DND-41 (cell line): ENCODE measurements at places on chromosomes 13 and 19.

DNA sequence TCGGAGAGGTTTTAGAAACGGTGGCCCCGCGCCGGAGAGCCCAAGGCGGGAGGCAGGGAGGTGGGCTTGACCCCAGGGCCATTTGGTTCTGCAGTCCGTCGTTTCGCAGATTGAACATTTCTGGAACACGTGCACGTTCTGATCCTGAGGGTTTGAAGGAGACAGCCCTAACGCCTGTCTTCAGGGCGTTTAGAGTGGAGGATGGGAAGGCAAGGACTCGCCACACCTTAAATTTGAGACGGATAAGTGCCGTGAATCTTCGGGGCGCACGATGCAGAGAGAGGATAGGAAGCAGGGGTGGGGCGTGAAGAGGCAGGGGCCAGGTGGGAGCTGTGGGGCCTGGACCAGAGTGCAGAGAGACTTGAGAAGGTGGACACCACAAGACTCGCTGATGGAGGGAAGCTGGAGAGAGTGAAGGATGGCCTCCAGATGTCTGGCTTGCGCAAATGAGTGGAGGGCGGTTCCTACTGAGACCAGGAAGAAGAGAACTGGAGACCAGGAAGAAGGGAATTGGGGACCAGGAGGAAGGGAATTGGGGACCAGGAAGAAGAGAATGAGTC lies 804 bp upstream of the MIER2 start:
- H3K27me3 ChIP-seq, result no peaks in the 10 kb centered on the region
- H3K4me1 ChIP-seq, result peaks cover 44% of the 10 kb centered on the region
- peak overlapping the region; percentile 80 for H3K4me3 ChIP-seq
- H3K36me3 ChIP-seq, result peaks cover 29% of the 10 kb centered on the region
- peak overlapping the region; percentile 78; the same call in 1 of the 2 replicates for H3K27ac ChIP-seq

GRCh38 chr13:26992951-26993719 lies 178.5 kb downstream of the USP12 start:
- no peak overlapping the region for H3K27ac ChIP-seq
- H3K4me1 ChIP-seq, result no peaks in the 10 kb centered on the region
- no peaks in the 10 kb centered on the region for H3K36me3 ChIP-seq
- no peak for DNase-seq
- H3K27me3 ChIP-seq, result peaks cover 2% of the 10 kb centered on the region

- no peak for DNase-seq
- no peak overlapping the region for H3K4me3 ChIP-seq
- no peaks in the 10 kb centered on the region for H3K27me3 ChIP-seq
- no peaks in the 10 kb centered on the region for H3K4me1 ChIP-seq
- H3K36me3 ChIP-seq, result no peaks in the 10 kb centered on the region
These were observed 7.9 kb upstream of the CYSLTR2 start for GRCh38 chr13:48645845-48646244.

GRCh38 chr13:111664696-111665095 lies 344.3 kb downstream of the TEX29 start:
- no peak overlapping the region for H3K27ac ChIP-seq
- no peak for DNase-seq
- no peak overlapping the region for H3K4me3 ChIP-seq
- no peaks in the 10 kb centered on the region for H3K36me3 ChIP-seq
- H3K4me1 ChIP-seq, result no peaks in the 10 kb centered on the region

- peak; percentile 33 for DNase-seq
- peaks cover 6% of the 10 kb centered on the region for H3K4me1 ChIP-seq
- no peaks in the 10 kb centered on the region for H3K36me3 ChIP-seq
These were observed 1505.9 kb downstream of the PCDH9 start for GRCh38 chr13:65724226-65724625.

- H3K27ac ChIP-seq, result no peak overlapping the region
- no peaks in the 10 kb centered on the region for H3K27me3 ChIP-seq
- H3K4me3 ChIP-seq, result no peak overlapping the region
These were observed 29.2 kb downstream of the ONECUT3 start for GRCh38 chr19:1782521-1782920.

GRCh38 chr19:3248728-3249326 lies 24.4 kb downstream of the CELF5 start:
- H3K27ac ChIP-seq, result no peak overlapping the region
- H3K27me3 ChIP-seq, result no peaks in the 10 kb centered on the region
- no peak overlapping the region for H3K4me3 ChIP-seq
- H3K36me3 ChIP-seq, result no peaks in the 10 kb centered on the region

DNA sequence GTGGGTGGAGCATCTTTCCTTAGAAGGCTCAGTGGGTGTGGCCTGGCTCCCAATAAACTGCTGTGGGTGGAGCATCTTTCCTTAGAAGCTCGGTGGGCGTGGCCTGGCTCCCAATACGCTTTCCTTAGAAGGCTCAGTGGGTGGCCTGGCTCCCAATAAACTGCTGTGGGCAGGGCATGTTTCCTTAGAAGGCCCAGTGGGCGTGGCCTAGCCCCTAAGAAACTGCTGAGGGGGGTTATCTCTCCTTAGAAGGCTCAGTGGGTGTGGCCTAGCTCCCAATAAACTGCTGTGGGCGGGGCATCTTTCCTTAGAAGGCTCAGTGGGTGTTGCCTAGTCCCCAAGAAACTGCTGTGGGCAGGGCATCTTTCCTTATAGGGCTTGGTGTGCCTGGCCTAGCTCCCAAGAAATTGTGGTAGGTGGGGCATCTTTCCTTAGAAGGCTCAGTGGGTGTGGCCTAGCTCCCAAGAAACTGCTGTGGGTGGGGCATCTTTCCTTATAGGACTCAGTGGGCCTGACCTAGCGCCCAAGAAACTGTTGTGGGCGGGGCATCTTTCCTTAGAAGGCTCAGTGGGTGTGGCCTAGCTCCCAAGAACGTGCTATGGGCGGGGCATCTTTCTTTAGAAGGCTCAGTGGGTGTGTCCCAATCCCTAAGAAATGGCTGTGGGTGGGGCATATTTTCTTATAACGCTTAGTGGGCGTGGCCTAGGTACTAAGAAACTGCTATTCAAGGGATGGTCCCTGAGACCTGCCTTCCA lies 10.3 kb downstream of the HSH2D start:
- H3K36me3 ChIP-seq, result no peaks in the 10 kb centered on the region
- no peak overlapping the region for H3K4me3 ChIP-seq
- DNase-seq, result peak; percentile 27
- no peaks in the 10 kb centered on the region for H3K27me3 ChIP-seq
- no peaks in the 10 kb centered on the region for H3K4me1 ChIP-seq
- no peak overlapping the region for H3K27ac ChIP-seq

GRCh38 chr13:110137680-110138009 lies 169.3 kb downstream of the COL4A1 start:
- H3K4me1 ChIP-seq, result peaks cover 24% of the 10 kb centered on the region
- peak; percentile 57 for DNase-seq
- peaks cover 21% of the 10 kb centered on the region for H3K27me3 ChIP-seq
- peak overlapping the region; percentile 45 for H3K27ac ChIP-seq
- peak overlapping the region; percentile 12; the same call in 1 of the 2 replicates for H3K4me3 ChIP-seq

DNA sequence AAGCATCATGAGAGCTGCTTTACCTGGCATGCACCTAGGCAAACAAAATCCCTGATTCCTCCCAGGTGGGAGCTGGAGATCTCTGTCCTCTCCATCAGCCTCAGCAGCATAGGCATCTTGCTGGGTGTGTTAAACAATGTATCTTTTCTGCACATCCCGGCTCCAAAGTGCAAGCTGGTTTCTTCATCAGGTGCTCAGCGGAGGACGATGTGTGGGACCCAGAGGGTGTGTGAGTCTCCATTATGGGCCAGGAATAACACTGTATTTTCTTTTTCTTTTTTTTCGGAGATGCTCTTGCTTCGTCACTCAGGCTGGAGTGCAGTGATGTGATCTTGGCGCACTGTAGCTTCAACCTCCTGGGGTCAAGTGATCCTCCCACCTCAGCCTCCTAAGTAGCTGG lies 9.9 kb downstream of the CNFN start:
- H3K27me3 ChIP-seq, result peaks cover 10% of the 10 kb centered on the region
- DNase-seq, result no peak
- H3K4me1 ChIP-seq, result no peaks in the 10 kb centered on the region
- H3K27ac ChIP-seq, result no peak overlapping the region
- H3K36me3 ChIP-seq, result peaks cover 1% of the 10 kb centered on the region; the same call in 1 of the 2 replicates

- H3K4me3 ChIP-seq, result no peak overlapping the region
- no peaks in the 10 kb centered on the region for H3K4me1 ChIP-seq
- no peak for DNase-seq
- no peak overlapping the region for H3K27ac ChIP-seq
These were observed 8.3 kb downstream of the FAM98C start for GRCh38 chr19:38411041-38411712.

DNA sequence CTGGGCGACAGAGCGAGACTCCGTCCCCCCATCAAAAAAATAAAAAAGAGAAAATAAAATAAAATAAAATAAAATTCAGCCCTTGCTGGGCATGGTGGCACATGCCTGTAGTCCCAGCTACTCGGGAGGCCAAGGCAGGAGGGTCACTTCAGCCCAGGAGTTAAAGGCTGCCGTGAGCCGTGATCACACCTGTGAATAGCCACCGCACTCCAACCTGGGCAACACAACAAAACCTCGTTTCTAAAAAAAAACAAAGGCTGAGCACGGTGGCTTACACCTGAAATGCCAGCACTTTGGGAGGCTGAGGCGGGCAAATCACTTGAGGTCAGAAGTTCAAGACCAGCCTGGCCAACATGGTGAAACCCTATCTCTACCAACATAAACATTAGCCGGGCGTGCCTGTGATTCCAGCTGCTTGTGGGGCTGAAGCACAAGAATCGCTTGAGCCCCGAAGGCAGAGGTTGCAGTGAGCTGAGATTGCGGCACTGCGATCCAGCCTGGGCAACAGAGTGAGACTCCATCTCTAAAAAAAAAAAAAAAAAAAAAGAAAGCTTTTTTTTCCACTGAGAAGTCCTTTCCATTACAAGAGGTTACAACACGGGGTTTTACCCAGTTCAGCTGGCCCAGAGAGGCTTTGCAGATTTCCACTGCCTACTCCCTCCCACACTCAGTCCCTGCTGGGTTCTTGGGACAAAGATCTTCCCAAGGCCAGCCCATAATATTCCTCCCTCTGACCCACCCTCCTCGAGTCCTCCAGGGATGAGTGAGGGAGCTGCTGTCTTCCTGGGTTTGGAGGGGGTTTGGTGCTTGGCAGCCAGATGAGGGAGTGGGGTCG lies 6.4 kb downstream of the ANGPTL4 start:
- no peak for DNase-seq
- H3K4me3 ChIP-seq, result no peak overlapping the region

GRCh38 chr13:95628488-95628887 lies 16.0 kb downstream of the DZIP1 start:
- no peaks in the 10 kb centered on the region for H3K27me3 ChIP-seq
- H3K4me1 ChIP-seq, result no peaks in the 10 kb centered on the region
- H3K36me3 ChIP-seq, result no peaks in the 10 kb centered on the region

DNA sequence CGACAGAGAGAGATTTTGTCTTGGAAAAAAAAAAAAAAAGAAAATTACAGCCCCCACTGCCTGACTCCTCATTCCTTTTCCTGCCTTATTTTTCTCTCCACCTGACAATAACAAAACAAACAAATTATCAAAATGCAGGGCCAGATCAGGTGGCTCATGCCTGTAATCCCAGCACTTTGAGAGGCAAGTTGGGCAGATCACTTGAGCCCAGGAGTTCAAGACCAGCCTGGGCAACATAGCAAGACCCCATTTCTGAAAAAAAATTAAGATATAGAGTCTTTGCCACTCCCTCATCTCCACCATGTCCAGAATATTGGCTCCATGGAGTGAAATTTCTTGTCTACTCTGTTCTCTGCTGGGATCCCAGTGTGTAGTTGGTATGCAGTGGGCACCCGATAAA lies 7.2 kb downstream of the CERS4 start:
- no peaks in the 10 kb centered on the region for H3K4me1 ChIP-seq
- no peak for DNase-seq
- no peak overlapping the region for H3K27ac ChIP-seq

DNA sequence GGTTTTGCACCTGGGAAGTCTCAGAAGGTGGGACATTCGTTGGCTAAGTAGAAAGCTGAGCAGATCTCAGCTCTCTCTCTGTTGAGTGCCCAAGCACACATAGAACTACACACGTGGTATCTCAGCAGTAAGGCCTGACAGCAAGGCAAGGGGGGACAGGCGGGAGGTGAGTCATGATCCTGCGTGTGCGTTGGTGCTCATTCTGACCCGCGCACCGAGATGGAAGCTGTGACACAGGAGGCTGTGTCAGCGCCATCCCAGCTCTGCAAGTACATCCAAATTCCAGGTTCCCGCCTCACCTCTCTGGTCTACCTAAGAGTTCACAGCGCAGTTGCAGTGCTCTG lies 135.7 kb downstream of the USP12 start:
- no peak for DNase-seq
- peaks cover 7% of the 10 kb centered on the region for H3K27me3 ChIP-seq
- no peaks in the 10 kb centered on the region for H3K4me1 ChIP-seq
- no peak overlapping the region for H3K4me3 ChIP-seq
